Activated naive CD8-positive, alpha-beta T cell treated with anti-CD3 and anti-CD28 coated beads for 36 hours (primary cell): ENCODE measurements at places on chromosomes 3 and 15.

- no peak for DNase-seq
Observed at GRCh38 chr3:8576841-8577571, 67.6 kb downstream of the SSUH2 start.

- DNase-seq = no peak
Observed at GRCh38 chr15:38127306-38127771, 125.3 kb upstream of the SPRED1 start.

GRCh38 chr3:15332405-15333098, at the start of gene SH3BP5:
Gene SH3BP5 (minus strand): TSS chr3:15332586. CDS start chr3:15332408, 178 bp downstream.
- DNase-seq = peak; percentile 83

DNA sequence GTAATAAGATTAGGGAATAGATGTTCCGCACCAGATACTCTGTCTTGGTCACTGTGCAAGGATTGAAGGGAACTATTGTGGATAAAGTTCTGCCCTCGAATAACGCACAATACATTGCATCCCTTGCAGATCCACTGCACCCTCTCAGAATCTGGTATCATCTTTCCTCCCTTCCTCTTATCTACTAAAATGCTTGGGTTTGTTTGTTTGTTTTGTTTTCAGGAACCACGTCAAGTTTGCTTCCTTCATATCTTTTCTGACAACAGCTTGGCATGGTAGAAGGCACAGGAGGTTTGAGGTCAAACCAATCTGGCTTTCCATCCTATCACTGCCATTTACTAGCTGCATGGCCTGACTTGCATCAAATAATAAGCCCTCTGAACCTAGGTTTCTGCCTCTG, 2.0 kb upstream of the FSTL1 start:
- DNase-seq = no peak

DNA sequence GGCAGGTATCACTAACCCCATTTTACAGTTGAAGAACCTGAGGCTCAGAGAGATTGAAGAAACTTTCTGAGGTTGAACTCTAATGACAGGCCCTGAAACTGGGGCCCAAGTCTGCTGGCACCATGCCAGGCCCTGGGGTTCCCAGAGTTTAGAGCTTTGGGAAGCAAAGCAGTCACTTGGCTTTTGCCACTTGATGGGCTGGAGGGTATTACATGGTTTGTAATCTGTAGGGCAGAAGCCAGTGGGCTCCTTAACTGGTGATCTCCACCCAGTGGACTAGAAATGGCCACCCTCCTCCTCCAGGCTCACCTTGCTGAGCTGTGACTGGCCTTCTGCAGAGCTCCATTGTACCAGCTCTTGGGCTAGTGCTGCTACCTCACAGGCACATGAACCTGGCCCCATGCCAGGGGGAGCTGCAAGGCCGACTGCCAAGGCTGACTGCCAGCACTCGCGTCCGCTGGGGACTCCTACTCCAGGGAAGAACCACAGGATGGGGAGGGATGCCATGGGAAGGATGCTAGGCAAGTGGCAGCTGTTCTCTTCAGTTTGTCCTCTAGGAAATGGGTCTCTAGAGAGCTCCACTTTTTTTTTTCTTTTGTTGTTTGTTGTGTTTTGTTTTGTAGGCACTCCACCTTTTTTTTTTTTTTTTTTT, 104.8 kb downstream of the ETFA start:
- DNase-seq = no peak

GRCh38 chr3:13403847-13404246, 16.3 kb downstream of the NUP210 start:
- DNase-seq = no peak

DNA sequence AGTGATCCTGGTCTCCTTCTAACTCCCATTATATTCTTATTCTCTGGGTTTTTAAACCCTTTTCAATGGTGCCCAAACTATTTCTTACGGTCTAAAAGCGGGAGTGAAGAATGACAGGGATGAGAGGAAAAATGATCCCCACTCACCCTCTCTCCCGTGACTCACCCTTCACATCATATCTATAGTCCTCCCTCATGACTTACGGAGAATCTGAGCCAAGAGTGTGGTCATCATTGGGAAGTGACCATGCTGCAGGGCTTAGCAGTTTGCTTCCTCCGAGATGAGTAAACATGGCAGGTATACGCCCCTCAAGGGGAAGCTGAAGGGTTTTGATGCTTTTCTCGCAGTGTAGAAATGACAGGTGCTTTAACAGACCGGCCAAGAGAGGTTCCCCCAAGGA, 274.0 kb downstream of the RYR3 start:
- no peak for DNase-seq

GRCh38 chr15:77507911-77508310, 87.2 kb downstream of the HMG20A start:
- no peak for DNase-seq

- peak; percentile 31 for DNase-seq
Observed at GRCh38 chr15:73273181-73274002, 95.4 kb downstream of the HCN4 start.

GRCh38 chr3:194134231-194134756, 1.7 kb upstream of the HES1 start:
- peak; percentile 56 for DNase-seq

- no peak for DNase-seq
Observed at GRCh38 chr3:101813817-101814440, 34.9 kb downstream of the NXPE3 start.

DNA sequence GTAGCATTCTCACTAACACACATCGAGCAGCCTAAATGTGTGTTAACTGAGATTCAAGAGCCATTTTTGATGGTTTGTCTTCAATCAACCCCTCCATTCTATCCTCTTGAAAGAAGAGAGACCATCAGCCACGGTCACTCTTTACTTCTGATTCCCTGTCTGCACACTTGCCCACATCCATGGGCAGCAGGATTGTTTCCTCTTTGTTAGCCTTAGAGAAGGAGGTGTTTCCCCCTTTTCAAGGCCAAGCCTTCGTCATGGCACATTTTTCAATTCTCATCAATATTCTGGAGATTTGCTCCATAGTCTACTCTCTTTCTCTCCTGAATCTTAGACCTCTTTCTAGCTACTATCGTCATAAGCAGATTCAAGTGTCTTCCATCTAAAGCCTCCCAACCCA, 522.4 kb upstream of the NAALADL2 start:
- DNase-seq = no peak

DNA sequence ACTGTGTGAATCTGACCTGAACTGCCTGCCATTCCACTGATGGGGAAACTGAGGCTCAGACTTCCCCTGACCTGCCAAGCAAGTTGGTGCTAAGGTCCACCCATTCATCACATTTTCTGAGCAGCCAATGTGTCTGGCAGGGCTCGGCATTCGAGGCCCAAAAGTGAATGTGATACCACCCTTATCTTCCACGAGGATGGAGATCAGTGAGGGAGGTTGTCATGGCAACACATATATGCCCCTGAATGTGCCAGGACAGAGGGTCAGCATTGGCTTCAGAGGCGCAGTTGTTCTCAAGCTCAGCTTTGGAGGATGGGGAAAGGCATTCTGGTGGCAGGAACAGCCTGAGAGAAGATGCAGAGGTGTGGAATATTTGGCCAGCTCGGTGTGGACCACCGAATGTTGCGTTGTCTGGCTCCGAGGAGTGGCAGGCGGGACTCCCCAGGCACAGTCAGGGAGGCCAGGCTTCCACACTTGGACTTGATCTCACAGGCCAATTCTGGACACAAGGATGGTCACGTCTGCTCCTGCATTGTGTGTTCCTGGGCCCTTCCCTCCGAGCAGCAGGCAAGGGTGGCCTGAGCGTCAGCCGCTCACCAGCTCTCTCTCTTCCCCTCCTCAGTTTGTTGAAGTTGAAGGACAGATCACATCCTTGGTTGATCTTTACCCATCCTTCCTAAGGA, 63.4 kb downstream of the GRIP2 start:
- DNase-seq = no peak

- no peak for DNase-seq
Observed at GRCh38 chr3:100150473-100150872, 36.2 kb upstream of the FILIP1L start.

DNA sequence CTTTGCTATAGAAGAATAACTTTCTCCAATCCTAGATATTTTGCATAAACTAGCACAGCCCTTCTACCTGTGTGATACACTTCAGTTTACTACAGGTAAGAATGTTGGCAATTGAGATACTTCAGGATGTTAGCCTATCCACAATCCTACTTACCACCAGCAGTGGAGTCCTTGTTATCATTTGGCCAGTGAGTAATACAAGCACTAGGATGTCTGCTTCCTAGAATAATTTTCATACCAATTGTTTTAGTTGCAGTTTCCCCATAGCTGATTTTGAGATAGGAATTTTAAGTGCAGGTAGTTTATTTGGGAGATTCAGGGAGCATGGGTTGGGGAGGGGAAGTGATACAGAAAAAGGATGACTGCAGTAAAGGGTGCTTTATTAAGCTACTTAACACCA, 147.2 kb downstream of the EPHA6 start:
- DNase-seq = no peak

DNA sequence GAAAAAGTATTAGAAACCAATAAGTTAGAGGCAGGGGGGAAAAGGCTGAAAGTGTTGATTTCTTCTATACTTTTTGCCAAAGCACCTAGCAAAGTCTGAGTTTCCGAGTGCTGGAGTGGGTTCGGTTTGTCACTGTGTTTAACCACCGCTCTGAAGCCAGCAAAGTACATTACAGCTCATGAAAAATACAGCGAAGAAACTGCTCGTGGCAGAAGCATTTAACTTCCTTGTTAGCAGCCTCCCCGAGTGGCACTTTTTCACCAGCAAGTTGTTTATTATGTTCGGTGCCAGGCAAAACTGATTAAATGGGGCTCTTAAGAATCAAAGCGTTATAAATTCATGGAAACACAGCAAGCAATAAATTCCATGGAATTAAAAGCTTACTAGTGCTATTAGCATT, 313.6 kb downstream of the FOXP1 start:
- DNase-seq = no peak

- DNase-seq = no peak
Observed at GRCh38 chr3:123817413-123817812, 66.7 kb downstream of the MYLK start.

DNA sequence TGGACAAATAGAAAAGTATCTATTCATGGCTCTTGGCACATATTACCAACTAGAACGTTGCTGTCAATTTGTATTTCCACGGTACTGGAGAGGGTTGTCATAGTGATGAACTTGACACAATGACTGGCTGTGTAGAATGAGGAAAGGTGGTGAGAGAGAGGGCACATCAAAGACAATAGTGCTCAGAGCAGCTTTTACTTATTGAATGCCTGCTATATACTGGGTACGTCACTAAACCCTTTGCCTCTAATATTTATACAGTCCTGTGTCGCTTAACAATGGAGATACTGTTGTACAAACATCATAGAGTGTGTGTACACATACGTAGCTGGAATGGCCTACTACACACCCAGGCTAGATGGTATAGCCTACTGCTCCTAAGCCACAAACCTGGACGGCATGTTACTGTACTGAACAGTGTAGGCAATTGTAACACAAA, 8.3 kb downstream of the TMPRSS7 start:
- no peak for DNase-seq

DNA sequence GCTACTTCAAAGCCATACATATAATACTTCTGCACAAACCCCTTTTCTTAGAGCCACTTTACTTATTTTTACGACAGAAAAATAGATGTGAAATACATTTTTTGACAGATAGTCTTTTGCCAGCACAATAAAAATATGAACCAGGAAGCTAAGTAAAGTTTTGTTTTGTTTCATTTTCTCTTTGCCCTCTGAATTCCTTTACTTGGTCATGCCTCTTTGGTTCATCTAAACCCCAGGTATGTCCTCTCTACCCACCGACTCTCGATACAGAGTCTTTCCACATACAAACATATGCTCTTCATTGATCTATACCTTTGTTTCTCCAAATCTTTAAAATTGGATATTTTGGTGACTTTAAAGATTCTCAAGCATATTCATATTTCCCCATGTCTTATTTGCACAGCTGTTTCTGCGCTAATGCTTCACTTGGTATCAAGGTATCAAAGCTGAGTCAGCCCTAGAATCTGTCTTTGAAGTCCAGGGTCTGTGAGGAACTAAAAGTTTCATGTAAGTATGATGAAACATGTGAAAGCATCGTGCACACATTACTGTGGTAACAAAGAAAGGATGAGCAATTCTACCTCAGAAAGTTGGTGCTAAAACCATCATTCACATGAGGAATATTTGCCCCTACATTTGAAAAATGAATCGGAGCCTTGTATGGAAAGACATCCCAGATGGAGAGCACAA, 845.4 kb downstream of the NAALADL2 start:
- no peak for DNase-seq

DNA sequence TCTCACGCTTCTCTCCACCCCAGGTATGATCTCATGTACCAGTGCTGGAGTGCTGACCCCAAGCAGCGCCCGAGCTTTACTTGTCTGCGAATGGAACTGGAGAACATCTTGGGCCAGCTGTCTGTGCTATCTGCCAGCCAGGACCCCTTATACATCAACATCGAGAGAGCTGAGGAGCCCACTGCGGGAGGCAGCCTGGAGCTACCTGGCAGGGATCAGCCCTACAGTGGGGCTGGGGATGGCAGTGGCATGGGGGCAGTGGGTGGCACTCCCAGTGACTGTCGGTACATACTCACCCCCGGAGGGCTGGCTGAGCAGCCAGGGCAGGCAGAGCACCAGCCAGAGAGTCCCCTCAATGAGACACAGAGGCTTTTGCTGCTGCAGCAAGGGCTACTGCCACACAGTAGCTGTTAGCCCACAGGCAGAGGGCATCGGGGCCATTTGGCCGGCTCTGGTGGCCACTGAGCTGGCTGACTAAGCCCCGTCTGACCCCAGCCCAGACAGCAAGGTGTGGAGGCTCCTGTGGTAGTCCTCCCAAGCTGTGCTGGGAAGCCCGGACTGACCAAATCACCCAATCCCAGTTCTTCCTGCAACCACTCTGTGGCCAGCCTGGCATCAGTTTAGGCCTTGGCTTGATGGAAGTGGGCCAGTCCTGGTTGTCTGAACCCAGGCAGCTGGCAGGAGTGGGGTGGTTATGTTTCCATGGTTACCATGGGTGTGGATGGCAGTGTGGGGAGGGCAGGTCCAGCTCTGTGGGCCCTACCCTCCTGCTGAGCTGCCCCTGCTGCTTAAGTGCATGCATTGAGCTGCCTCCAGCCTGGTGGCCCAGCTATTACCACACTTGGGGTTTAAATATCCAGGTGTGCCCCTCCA, 19.1 kb downstream of the TYRO3 start:
- no peak for DNase-seq

DNA sequence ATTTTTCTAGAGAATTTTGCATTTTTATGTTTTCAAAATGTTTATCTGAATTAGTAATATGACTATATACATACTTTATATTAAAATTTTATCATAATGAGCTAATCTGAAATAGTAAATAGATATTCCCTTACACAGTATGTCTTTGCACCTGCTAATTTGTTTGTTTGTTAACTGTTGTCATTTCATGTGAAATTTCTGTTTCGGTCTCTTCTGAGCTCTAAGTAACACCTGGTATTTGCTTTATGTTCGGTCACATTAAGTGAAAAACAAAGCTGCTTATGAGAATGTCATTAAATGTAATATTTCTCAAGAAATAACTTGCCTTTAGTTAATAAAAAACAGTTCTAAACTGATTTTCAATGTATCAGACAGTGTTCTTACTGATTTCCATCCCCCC, 61.1 kb downstream of the FNDC3B start:
- DNase-seq = no peak

- no peak for DNase-seq
Observed at GRCh38 chr3:43582866-43583265, 38.9 kb downstream of the ANO10 start.
